ENCODE measurements at places on chromosomes 3 and 15.

DNA sequence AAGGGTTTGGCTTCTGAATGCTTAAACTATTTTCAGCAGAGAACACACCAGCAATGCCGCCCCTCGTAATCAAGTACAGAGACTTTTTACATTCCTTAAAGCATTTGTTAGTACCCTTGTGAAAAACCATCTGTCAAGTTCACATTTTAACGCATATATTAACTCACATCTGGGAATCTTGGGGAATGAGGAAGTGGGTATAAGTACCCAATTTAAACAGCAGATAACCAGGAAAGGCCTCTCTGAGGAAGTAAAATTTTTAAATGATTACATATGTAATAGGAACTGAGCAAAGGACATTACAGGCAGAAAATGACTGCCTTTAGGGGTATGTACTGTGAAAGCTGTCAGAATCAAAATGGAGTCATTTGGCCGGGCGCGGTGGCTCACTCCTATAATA lies 12.8 kb upstream of the CFAP44 start:
- no peak for DNase-seq

DNA sequence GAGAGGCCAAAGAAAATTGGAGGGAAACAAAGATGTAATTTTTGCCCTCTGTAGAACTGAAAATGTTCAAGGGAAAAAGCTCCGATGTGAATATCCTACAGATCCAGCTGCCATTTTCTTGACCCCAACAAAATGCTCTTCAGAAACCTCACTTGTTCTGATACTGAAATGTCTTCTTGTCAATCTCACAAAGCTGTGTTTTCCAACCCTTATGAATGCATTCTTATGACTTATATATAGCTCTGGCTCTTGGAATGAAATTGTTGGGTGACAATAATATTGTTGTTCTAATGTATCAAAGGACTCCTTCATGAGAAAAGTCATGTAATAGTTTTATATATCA lies 157.1 kb upstream of the TGFBR2 start:
- no peak for DNase-seq

GRCh38 chr3:158976966-158977365 lies 175.1 kb downstream of the MFSD1 start:
- no peak for DNase-seq

- no peak for DNase-seq
Observed at GRCh38 chr15:39096608-39097205, 484.2 kb upstream of the THBS1 start.

DNA sequence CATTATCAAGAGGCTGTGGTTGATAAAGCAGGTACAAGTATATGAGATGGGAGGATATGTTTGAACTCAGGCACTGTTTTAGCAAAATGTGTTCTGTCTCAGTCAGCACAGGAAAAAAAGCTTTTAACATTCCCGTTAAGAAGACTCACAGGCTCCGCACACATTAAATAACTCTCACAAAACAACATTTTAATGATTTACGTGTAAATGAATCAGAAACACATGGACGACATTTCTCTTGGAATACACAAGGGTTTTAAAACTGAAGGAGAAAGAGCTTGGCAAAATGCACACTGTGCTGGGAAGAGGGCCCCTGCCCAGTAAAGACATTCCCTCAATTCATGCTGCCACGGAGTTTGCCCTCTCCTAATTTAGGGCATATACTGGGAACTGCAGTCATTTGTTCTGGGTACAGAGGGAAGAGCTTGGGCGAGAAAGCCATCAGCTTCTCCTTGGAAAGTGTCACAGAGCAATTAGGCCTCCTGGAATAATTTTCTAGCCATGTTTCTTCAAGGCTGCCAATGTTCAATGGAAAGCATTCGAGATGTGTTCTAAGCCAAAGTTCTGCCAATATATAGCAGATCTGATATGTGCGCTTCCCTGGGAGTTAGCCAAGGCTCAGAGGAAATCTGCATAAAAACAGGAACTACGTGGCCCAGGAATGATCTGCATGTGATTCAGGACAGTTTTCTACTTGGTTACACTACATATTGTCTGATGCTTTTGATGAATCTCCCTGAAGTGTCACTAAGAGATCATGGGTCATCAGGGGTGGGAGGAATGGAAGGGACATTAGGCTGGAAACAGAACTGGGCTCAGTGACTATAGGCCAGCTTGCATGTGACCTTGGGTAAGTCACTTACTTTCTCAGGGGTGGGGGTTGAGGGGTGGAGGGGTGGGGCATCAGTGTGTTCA lies 2.2 kb upstream of the MASP1 start:
- no peak for DNase-seq

GRCh38 chr15:90953947-90954711 lies 555 bp upstream of the RCCD1 start:
- DNase-seq = no peak

DNA sequence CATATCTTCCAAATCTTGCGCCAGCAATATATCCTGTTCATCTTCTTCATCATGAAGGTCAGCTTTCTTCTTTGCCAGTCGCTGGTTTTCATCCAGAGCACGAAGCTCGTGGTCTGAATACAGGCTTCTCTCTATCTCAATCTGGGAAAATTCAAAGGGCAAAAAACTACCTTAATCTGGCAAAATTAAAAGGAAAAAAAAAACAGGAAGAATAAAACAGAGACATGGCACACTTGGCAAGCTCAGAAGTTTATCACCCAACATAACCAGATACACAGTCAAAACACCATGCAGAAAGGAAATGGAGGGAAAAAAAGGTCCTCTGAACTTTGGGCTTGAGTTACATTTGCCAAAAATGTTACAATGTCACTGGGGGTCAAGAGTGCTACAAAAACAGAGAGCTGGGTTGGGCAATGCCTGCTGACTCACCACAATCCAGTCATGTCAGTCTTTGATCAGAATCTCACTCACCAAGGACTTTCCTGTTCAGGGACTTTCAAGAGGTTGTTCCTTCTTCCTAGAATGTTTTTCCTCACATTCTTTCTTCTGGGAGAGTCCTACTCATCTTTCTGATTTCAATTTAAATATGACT lies 1.5 kb downstream of the MRPL46 start:
- no peak for DNase-seq

DNA sequence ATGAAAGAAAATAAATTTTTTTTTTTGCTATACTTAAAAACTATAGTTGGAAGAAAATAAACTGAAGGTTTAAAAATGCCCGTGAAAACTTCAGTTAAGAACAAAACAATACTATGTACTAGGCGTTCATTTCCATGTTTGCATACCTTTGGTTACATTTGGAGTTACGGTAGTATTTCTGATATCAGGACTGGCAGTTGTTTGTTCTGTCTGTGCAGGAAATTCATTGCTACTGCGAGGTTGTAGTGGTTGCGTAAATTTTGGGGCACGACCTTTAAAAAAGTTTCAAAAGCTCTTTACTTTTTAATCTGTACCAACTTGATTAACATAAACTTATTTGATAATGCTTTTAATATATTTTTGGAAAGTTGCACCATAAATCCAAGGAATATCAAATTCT lies 47.9 kb downstream of the ST3GAL6 start:
- DNase-seq = no peak

GRCh38 chr3:132974097-132974496 lies 64.1 kb upstream of the TMEM108 start:
- DNase-seq = no peak

- DNase-seq = no peak
Observed at GRCh38 chr15:50257332-50257731, 8.2 kb downstream of the HDC start.

- DNase-seq = no peak
Observed at GRCh38 chr3:56612146-56612545, 55.2 kb downstream of the CCDC66 start.

GRCh38 chr15:58057559-58057958 lies 8.0 kb downstream of the ALDH1A2 start:
- no peak for DNase-seq

GRCh38 chr3:116186049-116186448 lies 259.2 kb downstream of the LSAMP start:
- no peak for DNase-seq

DNA sequence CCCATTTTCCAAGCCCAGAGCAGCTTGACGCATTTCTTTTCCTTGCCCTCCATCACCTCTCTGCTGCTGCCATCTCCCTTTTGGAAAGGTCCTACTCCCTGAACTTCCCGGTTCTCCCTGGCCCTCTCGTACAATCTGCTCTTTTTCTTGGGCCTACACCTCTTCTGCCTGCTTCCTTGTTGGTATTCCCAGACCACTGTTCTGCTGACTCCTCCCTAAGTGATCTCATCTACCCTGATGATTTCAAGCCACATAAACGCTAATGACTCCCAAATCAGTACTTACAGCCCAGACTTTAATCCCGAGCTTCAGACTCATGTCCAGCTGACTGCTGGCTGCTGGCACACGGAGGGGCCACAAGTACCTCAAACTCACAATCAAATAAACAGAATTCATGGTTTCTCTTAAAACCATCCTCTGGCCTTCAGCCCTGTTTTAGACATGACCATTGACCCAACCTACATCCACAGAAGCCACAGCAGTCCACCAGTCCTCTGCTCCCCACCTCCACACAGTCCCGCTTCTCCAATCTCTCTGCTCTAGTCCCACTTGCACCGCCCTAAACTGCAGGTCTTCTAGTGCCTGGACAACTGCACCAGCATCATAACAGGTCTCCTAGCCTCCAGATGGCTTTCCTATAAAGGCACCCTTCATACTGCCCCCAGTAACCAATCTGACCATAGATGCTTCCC lies 57.6 kb downstream of the AAGAB start:
- DNase-seq = no peak

DNA sequence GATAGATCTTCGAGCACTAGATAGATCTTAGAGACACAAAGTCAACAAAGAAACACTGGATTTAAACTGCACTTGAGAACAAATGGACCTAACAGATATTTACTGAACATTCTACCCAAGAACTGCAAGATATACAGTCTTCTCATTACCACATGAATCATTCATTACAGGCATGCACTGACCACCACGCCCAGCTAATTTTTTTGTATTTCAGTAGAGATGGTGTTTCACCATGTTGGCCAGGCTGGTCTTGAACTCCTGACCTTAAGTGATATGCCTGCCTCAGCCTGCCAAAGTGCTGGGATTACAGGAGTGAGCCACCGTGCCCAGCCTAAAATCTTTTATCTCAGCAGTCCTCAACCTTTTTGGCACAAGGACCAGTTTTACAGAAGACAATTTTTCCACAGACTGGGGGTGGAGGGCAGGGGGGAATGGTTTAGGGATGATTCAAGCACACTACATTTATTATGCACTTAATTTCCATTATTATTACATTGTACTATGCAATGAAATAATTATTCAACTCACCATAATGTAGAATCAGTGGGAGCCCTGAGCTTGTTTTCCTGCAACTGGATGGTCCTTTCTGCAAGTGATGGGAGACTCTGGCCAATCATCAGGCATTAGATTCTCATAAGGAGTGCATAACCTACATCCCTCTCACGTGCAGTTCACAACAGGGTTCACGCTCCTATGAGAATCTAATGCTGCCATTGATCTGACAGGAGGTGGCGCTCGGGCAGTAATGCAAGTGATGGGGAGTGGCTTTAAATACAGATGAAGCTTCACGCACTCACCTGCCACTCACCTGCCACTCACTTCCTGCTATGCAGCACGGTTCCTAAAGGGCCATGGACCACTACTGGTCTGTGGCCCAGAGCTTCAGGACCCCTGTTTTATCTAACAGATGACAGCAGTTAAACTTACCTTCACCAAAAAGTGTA lies 21.7 kb downstream of the CSNK1G1 start:
- DNase-seq = no peak

GRCh38 chr15:70269991-70270751 lies 172.5 kb upstream of the TLE3 start:
- DNase-seq = no peak

GRCh38 chr3:63662500-63662899 lies 10.0 kb downstream of the SNTN start:
- DNase-seq = no peak

- DNase-seq = no peak
Observed at GRCh38 chr3:147509448-147509847, 100.3 kb downstream of the ZIC1 start.

DNA sequence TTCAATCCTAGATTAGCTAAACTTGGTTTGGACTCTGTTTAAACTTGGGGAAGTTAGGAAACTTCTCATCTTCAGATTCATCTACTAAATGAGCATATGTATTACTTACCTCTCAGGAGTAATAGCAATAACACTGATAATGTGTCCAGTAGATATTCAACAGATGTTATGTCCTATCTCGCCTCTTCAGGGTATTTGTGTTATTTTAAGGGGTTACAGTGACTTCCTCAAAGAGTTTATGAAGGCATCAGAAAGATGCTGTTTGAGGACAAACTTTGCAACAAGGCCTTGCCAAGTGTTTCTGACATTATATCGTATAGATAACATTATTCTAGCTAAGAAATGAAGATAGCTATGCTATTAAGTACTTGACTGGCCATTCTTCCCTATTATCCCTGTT lies 522.3 kb downstream of the IGSF11 start:
- no peak for DNase-seq

DNA sequence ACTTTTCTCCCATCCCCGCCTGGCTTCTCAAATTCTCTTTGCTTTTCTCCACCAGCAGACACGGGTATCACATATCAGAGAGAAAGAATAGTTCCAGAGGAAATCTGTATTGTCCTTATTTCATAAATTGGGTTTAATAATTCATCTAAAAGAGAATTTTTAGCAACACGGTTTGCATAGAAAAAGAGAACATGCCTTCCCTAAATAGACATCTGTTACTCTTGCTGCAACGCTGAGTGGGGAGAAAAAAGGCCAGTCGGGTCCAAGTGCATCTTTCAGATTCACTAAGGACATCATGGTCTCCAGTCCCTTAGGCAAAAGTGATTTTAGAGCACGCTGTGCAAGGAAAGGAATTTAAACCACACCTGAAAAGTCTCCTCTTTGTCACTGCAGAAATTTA lies 201.3 kb downstream of the ABHD5 start:
- DNase-seq = no peak

- DNase-seq = no peak
Observed at GRCh38 chr15:53834214-53834613, 74.8 kb upstream of the WDR72 start.

GRCh38 chr15:65559941-65560340 lies 29.7 kb downstream of the HACD3 start:
- no peak for DNase-seq

DNA sequence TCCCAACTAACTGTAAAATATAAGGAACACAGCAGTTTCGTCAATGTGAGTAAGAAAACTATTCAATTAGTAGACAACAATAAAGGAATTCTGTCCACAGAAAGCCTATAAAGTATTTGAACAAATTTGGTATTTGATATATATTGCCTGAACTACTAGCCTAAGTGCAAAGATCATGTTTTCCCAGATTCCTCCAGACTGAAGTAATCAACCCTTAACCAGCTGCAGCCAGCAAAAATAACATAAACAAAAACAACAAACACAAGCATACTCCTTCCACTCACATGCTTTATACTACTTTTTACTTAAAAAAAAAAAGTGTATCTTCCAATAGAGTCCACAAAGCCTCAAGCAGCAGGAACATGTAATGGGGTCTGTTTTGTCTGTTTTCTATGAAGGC lies 24.1 kb downstream of the PGBD4 start:
- DNase-seq = no peak
